ENCODE measurements at places on chromosomes 7 and 10.

DNA sequence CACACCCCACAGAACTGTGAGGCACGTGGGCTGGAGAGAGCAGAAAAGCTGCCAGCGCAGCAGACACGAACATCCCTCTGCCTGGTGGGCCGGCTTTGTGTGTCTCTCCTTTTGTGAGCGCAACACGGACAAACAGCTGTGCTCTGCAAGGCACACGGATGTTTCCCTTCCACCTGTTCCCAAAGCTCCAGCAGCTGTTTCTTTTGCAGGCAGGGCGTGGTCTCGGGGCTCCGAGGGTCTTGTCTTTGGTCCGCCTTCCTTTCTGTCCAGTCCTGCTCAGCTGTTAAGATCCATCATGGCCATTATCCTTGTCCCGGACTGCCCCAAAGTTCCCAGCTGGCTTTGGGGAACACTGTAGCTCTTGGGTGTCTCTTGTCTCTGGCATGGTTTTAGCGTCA, 32.7 kb upstream of the SH2B2 start:
- no peak for DNase-seq

DNA sequence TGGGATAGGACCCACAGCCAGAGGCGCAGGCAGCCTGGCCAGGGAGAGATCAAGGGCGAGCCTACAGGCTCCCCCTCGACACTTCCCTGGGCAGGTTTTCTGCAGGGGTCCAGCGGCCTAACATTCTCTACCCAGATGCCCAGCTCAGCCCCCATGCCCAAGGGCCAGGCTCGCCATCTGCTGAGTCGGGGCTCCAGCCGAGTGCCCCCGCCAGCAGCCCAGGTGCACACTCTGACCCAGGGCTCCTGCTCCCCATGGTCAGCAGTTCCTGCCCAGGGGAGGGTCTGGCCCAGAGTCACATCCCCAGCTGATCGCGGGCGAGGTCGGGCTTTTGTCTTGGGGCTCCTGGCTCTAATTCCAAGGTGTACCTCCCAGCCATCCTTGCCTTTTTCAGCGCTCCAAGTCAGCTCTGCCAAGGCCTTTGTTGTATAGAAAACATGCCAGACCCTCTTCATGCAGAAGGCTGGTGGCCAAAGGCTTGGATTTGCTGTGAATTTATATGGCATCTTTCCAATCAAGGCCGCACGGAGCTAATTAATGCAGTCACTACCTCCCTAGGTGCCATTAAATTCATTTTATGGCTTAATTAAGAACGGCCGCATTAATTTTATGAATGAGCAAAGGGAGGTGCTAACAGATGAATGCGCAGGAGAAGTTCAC, 120.6 kb downstream of the LRRC18 start:
- no peak for DNase-seq

DNA sequence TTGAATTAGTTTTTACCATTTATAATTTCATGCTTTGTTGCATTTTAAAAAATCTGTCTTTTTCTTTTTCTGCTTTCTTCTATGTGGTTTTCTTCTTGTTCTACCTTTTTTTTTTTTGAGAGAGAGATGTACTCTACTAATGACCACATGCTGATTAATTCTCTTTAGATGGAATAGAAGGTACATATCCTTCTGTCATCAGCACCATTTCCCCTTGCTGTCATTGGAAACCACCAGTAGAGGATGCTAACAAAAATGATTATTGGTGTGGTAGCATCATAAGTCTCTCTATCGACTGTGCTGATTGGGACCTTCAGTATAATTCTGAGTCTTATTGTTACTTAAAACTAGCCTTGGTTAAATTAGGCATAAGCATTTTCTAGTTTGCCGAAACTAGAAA, 3.6 kb downstream of the ZEB1 start:
- DNase-seq: no peak

- DNase-seq: no peak
Measured at GRCh38 chr7:119562839-119563238, 710.1 kb upstream of the KCND2 start.

DNA sequence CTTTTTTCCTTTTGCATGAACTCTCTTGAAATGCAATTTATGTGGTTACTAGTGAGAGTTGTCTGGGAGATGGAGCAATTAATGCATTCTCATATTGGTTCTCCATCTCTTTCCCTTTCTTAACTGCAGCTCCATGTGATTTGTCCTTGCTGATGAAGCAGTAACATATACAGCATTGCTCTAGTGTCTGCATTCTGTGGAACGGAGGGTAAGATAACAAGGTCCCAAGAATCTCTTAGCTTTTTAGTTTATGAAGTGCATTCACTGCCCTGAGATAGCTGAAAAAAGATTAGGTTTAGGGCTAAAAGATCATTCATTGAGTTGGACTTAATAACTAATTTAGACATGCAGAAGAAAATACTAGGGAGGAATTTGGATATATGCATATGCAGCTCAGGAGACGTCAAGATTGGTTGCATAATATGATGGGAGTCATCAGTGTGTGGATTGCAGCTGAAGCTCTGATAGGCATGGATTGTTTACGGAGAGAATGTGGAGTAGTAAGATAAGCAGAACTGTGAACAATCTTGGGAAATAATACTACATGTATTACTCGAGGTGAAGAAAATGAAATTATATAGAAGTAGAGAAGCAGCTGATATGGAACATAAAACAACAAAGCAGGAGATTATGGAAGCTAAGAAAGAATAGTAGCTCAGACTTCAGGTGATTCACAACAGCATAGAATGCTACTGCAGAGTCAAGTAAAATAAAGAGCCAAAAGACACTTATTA, 404.7 kb downstream of the ARL4A start:
- DNase-seq: no peak

DNA sequence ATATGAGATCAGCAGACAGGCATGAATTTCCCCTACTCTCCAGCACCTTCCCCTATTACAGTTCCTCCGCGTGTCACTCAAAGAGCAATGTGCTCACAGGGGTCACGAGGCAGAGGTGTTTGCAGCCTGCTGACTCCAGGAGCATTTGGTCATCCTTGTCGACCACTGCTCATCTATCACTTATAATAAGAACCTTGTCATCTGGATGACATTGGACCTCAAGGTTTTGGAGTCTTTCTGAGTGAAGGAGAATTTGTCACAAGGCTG, 32.9 kb upstream of the PLPP4 start:
- no peak for DNase-seq

DNA sequence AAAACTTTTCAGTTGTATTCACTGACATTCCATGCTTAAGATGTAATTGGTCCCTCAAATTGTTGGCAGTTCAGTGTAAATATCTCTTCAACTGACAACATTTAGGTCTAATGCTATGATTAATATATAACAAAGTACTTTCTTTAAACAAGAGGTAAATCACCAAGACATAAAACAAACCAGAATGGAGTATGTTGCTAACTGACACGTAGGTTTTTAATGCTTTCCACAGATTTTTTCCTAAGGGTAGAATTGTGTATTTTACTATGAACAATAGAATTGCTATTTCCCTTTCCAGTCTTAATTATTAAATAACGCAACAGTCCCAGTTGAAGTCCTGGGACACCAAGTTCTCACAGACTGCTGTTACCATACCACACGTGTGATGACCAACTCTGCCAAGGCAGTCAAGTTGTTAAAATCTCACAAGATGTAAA, 4.1 kb downstream of the JCAD start:
- DNase-seq: no peak
